Bone marrow (tissue), 2 donors: ENCODE measurements at places on chromosomes 1 and 21.

- DNase-seq, result no peak
Observed at GRCh38 chr21:46489800-46490199, 31.1 kb downstream of the DIP2A start.

- DNase-seq, result peak; percentile 9
Observed at GRCh38 chr21:14602382-14602958, 56.4 kb upstream of the SAMSN1 start.

- DNase-seq, result no peak
Observed at GRCh38 chr1:185350027-185350442, 33.0 kb upstream of the IVNS1ABP start.

- DNase-seq, result peak; percentile 24
Observed at GRCh38 chr21:34603002-34603709, 11.8 kb downstream of the RCAN1 start.

DNA sequence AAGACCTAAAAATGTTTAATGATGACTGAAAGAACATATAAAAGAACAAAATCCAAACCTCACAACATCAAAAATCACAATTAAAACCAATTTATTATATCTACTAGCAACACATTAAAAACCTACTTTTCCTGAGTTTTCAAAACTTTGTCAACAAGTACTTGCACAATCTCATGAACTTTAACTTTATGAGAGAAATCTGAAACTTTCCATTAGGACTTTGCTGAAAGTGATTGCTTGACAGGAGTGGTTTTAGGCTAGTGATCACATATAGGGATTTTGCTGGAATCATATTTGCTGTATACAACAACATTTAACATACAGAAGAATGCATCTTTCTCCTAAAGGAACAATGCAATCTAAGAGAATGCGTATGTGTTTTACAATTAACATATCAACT, 13.2 kb downstream of the HNRNPR start:
- no peak for DNase-seq

- DNase-seq, result no peak
Observed at GRCh38 chr1:21669258-21670058, at the start of gene RAP1GAP. TSS of gene RAP1GAP (minus strand) at chr1:21669357. CDS start at chr1:21620032, 49,325 bp downstream.

GRCh38 chr1:94708811-94709210, 111.3 kb upstream of the SLC44A3 start:
- no peak for DNase-seq

DNA sequence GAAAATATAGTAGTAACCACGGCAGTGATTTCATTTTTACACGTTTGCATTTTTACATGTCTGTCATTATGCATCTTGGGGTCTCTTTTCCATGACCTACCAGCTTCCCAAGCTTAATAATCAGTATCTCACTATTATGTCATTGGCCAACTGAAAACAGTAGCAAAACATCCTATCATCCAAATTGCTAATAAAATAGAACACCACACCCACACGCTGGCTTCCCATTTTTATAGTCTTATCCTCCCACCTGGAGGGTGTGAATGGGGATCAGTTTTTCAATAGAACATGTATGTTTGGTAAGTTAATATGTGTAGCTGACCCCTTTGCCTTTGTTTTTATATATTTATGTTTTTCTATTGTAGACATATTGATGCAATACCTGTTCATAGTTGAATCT, 11.8 kb downstream of the TFF3 start:
- no peak for DNase-seq

- DNase-seq, result no peak
Observed at GRCh38 chr1:201782353-201782752, 46.6 kb upstream of the IPO9 start.

GRCh38 chr1:111938123-111938522, 51.3 kb downstream of the KCND3 start:
- DNase-seq, result no peak

DNA sequence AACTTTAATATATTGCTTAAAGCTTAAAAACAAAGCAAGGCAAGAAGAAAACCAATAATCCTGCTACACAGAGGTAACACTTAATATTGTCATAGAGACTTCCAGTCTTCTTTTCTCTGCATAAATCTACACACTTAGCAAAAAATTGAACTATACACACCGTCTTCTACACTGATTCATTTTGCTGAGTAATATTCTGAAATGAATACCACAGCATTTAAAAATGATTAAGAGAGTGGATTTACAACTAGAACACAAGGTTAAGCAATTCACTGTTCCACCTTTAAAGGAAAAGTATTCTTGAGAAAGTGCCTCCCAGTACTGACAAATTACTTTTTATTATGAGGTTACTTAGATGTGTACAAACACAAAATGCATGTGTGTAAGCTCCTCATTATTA, 22.2 kb upstream of the ITPKB start:
- DNase-seq, result no peak

GRCh38 chr1:197526736-197527371, 248.4 kb downstream of the DENND1B start:
- DNase-seq, result no peak

DNA sequence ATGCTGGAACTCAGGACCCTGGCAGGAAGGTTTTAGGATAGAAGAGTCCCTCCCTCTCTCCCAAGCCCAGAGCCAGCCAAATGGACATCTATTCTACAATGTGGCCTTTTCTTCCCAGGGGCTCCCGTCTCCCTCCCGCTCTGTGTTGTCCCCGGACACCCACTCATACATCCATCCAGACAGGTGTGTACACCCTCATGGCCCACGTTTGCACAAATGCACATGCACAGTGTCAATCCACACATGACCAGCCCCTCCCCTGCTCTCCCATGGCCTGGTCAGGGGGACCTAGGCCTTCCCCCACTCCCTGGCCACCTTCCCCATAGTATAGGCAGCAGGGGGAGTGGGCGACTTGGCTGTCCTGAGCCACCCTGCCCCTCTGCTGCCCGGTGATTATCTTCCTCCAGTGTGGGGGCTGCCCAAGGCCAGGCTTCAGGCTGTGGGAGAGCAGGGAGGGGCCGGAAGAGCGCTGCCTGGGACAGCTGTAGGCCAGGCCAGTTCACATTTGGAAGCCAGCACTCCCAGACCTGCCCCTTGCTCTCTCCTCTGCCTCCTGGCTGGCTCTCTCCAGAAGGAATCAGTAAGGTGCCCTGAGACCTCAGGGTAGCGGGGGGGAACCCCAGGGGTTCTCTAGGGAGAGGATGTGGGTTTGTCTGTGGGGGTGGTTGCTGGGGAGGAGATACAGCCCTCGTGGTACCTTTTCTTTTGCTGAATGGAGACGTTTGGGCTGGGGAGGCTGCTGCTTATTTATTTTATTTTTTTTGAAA, 4.1 kb upstream of the PTPN7 start:
- DNase-seq, result peak; percentile 75

DNA sequence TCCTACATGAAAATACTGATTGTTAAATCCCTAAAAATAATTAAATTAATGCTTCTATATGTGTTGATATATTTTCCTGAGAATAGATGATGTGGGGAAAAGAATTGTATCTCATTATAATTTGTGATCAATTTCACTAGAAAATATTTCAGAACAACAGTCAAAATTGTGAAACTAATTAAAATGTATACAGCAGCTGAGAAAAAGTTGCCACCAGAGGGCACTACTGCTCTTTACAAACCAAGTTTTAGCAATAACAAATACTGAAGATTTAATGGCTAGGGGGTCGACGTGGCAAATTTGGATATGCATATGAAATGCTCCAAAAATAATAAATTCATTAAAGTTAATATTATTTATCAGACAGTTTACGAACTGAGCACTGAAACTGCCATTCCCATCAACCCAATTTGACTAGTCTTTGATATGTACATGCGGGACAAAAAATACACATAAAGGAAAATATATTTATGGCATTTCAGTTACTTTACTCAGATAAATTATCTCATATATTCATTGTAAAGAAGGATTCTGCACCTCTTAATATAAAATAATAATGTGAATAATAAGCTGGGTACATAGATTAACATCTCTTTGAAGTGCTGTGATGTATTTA, 96.3 kb upstream of the TMPRSS15 start:
- peak; percentile 2 for DNase-seq

DNA sequence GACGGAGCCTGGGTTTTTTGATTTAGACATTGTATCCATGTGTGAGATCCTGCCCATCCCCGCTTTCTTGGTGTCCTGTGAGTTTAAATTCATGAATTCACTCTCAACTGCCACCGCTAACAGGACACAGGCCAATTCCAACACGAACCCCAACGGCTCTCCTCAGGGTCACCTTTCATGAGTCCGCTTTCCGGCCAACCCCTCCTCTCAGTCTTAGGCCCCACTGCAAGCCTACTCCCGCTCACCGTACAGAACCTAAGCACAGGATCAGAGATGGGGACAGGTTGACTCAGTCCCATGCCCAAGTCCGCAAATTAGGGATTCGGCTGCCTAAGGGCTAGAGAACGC, 238 bp upstream of the SCP2 start:
- DNase-seq, result no peak

- DNase-seq, result no peak
Observed at GRCh38 chr1:10601342-10602070, 126.8 kb downstream of the PEX14 start.

DNA sequence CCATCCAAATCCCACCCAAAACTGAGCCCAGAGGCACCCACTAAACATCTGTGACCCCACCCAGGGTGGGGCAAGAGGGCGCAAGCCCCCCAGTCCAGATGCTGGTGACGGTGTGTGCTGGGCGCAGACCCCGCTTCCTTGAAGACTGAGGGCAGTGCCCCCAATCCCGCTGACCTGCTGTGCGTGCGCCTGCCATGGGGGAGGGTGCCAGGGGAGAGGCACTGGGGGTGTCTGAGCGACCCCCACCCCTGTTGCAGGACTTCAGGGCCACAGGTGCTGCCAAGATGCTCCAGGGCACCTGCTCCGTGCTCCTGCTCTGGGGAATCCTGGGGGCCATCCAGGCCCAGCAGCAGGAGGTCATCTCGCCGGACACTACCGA, 13.3 kb downstream of the COL6A2 start:
- DNase-seq, result no peak

GRCh38 chr1:25573961-25574360, 30.6 kb downstream of the LDLRAP1 start:
- no peak for DNase-seq

DNA sequence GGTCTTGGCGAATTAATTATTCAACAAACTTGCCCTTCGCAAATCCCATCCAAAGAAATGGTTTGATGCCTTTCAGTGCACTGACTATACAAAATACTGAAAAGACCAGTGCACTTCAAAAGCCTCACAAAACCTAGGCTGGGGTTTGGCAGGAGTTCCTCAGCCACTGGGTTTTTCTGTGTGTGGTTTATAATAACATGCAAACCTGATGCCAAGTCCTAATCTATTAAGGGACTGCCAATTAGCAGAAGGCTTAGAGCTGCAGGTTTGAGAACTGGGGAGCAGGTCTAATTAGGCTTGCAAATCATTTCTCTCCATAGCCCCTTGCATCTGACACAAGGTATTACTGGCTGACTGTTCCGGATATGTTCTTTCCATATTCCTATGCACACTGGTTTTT, 27.7 kb downstream of the PLPP3 start:
- DNase-seq, result no peak

DNA sequence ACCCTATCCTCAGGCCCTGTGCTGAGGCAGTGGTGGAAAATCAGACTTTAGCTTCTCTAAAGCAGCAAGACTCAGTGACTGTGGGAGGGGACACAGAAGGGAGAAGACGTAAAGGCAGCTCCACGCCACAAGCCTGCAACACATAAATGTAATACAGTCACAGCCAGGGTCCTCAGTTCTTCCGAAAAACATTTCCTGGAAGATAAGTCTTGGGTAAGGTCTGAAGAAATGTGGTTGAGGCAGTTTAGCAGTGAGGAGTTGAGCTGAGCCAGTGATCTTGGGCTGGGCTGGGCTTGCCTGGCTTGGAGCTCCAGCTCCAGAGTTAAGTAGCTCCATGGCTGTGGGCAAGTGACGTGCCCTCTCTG, 127.8 kb upstream of the ADAR start:
- no peak for DNase-seq

- DNase-seq, result no peak
Observed at GRCh38 chr21:41809891-41810596, 43.2 kb upstream of the RIPK4 start.

- DNase-seq, result no peak
Observed at GRCh38 chr1:94504601-94505000, 37.0 kb downstream of the F3 start.

DNA sequence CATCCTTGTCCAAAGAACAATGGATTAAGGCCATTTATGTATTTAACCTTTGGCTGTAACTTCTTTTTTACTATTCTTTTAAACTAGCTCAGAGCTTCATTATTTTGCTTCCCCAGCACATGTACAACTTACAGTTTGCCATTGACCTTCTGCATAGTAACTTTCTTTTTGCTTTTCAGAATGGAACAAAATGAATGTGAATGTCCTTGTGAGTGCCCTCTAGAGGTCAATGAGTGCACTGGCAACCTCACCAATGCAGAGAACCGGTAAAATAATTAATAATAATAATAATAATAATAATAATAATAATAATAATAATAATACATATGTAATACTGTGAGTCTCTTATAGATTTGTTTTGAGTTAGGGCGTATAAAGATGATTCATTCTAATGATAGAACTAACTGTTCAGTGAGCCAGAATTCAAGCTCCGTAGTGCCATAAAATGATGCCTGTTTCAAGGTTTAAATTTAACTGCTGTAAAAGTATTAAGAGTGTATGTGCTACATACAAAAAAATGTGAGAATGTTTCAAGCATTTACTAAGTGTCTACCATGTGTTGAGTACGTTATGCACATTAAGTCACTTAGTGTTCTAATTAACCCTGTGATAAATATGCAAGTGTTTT, 69.0 kb upstream of the RAVER2 start:
- DNase-seq, result no peak

- no peak for DNase-seq
Observed at GRCh38 chr1:94686882-94687281, 133.3 kb upstream of the SLC44A3 start.

DNA sequence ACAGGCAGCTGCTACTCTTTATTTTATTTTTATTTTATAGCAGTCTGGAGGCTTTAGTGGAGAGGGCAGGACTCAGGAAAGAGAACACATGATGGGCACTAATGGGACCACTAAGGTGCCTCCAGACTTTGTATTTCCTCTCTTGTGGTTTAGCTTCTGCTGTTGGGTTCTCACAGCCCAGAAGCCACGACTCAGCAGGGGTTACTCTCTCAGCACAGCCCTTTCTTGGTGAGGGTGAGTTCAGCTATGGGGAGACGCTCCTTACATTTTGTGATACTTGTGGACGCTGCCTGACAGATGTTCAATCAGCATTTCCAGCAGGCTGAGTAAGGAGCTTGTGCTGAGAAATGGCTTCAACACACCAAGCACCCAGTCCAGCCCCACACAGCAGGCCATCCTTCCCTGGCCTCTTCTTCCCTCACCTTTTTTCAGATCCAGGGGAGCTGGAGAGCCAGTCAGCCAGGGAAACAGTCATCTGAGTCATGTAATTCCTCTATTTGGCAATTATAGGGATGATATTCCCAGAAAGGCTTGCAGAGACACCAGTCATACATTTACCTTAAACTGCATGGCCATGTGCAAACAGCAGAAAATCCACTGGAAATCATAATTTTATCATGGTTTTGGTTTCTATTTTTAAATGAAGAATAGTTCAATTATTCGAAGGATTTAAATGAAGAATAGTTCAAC, 53.2 kb upstream of the RAB3GAP2 start:
- DNase-seq, result no peak

DNA sequence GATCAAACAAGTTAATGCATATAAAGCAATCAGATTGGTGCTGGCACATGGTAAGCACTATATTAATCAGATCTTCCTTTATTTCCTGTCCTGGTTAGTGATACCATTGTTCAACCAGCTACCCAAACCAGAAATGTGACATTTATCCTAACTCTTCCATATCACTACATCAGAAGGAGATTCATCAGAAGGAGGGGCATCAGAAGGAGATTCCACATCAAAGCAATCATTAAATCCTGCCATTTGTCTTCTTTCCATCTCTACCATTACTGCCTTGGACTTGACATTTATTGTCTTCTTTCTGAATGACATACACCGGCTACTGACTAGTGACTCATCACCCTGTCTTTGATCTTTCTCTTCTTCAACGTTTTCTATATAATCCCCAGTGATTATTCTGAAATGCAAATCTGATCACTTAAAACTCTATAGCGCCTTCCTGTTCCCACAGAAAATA, 75.0 kb downstream of the DNM3 start:
- DNase-seq, result no peak
